ENCODE measurements at places on chromosomes 2 and 18.

DNA sequence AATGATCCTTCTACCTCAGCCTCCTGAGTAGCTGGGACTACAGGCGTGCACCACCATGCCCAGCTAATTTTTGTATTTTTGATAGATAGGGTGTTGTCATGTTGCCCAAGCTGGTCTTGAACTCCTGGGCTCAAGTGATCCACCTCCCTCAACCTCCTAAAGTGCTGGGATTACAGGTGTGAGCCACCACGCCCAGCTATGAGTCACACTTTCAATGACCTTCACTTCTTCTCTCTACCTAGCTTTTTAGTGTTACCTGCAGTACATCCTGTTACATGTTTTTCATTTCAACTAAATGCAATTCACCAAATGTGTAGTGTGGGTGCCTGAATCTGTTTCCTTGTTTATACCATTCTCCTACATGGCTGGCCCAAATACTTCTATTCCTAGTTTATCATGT lies 64.0 kb downstream of the SLC39A10 start:
- DNase-seq, result no peak

- DNase-seq, result no peak
These were observed 108.2 kb downstream of the RHBDD1 start for GRCh38 chr2:226943862-226944620.

DNA sequence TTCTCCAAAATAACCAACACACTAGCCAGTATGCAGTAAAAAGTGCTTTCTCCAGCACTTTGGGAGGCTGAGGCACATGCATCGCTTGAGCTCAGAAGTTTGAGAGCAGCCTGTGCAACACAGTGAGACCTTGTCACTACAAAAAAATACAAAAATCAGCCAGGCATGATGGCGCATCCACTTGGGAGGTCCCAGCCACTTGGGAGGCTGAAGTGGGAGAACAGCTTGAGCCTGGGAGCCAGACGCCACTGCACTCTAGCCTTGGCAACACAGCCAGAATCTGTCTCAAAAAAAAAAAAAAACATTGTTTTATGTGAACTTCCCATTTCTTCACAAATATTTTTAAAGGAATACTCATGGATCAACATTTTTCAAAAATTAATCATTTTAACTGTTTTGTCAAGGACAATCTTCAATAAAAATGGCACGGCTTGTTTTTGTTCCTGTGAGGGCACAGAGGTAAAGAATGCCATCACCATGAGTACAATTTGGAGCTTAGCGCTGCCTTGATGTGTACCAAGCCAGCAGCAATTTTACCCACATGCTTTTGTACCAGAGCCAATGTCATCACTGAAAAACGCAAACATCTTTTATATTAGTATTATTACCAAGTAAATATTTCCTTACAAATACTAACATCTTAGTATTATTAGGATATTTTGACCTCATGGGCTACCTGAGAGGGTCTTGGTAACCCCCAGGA lies 26.7 kb downstream of the RAB1A start:
- no peak for DNase-seq

GRCh38 chr2:241379481-241380480 lies 23.7 kb downstream of the FARP2 start:
- no peak for DNase-seq

GRCh38 chr2:44016282-44016681 lies 20.5 kb upstream of the LRPPRC start:
- peak; percentile 23 for DNase-seq

DNA sequence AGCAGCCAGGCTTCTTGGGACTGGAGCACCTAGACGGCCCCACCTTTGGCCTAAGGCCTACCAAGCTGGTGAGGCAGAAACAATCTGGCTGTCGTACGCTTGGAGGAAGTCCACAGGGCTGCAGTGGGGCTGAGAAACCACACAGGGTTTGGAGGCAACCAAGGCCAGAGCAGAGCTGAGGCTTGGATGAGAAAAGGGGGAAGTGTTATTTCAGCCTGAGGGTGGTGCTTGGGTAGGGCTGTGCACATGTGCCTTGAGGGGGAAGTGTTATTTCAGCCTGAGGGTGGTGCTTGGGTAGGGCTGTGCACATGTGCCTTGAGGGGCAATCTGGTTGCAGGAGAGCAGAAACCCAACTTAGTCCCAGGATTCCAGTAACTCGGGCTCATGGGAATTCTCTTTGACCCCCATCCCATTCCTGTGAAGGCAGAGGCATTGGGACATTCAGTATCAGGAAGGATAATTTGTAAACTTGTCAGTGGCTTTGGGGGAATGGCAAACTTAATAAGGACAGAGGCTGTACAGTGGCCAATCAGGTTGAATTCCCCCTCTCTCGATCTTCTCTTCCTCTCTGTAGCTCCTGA lies 971 bp upstream of the FBXO41 start:
- DNase-seq, result no peak

- peak; percentile 50 for DNase-seq
These were observed 44.0 kb downstream of the PDCL3 start for GRCh38 chr2:100606726-100607343.

All from foreskin melanocyte (primary cell).